ENCODE measurements at places on chromosomes 2 and 18.

DNA sequence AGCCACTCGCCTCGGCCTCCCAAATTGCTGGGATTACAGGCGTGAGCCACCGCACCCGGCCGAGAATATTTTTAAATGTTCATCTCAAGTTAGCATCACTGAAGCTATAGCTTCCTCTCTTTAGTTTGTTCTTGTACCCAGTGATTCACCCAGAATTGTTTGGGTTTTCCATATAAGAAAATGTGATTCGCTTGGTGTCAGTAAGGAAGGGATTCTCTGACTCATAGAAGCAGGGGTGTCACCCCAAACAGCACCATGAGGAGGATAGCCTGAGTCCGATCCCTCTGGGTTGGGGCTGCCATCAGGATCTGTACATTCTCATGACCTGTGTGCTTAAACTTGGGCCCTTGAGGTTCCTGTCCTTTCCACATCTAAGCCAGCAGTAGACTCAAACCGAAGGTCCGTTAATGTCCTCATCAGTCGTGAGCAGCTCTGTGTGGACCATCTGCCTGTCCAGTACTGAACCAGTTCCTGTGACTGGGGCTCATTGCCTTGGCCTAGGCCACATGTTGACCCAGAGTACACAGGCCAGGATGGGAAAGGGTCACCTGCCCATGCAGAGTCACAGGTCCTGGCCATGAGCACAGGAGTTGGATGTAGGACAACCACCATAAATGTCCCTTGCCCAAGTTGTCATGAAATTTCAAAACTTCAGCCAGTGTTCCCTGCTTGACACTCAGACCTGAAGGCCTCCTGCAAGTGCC is 311.9 kb downstream of the GBX2 start:
- DNase-seq = no peak

GRCh38 chr2:124983595-124983994 is 958.5 kb downstream of the CNTNAP5 start:
- no peak for DNase-seq

DNA sequence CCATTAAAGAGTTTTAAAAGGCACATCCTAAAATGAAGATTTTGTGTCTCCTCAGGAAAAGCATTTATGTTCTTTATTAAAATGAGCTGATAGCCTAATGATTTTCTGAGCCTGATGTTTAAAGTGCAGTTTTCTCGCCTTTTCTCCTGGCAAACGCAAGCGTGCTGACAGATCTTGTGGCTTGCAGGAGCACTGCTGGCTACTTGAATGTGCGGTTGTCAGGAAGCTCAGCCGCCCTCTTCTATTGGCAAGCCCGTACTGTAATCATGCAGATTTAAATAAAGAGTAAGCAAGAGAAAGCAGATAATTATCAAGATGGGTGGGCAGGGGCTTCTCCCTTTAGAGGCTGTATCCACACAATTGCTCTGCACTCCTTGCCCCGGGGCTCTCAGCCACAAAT is 139.5 kb upstream of the SPHKAP start:
- DNase-seq = no peak

DNA sequence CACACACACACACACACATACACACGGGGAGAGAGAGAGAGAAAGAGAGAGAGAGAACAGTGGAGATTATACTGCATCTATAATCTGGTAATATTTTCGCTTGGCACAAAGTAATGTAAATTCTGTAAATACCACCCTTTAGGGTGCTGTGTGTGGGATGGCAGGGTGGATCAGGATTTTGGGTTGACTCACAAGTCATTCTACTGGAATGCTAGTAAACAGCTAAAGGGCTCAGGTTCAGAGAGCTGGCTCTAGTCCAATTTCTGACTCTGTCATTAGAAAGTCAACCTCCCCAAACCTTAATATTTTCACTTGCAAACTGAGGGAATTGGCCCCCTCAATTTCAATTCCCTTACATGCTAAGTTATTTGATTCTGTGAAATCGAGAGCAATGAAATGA is 308.3 kb downstream of the TSN start:
- no peak for DNase-seq

All from SK-N-DZ (cell line).